ENCODE measurements at places on chromosomes 5 and 9.

GRCh38 chr5:178469975-178470759 lies 120.0 kb downstream of the COL23A1 start:
- no peak for DNase-seq

DNA sequence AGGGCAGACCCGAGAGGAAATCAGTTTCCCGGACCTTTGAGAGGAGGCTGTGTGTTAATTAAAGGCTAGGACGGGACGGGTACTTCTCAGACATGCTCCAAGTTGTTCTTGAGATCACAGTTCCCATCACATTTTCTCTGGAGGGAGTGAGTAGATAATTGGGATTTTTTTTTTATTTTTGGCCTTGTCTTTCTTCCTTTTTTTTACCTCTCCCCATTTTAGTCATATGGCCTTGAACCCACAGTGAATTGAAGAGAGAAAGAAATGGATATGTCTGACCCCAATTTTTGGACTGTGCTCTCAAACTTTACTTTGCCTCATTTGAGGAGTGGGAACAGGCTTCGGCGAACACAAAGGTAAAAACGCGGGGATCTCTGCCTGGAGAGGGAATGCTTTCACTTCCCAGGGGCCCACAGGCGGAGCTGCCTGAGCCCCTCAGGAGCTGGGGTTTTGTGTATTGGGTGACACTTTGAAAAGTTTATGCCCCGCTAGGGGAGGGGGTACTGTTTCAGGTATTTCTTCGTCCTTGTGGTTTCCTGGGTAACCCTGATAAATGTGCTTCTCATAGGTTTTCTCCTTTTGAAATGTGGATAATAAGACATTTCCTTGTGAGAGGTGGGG lies 191.8 kb downstream of the CD180 start:
- peak; percentile 32 for DNase-seq

GRCh38 chr5:150469718-150470469 lies 20.4 kb upstream of the RPS14 start:
- DNase-seq = no peak

- DNase-seq = no peak
Measured at GRCh38 chr5:152547202-152547601, 142.1 kb upstream of the NMUR2 start.

DNA sequence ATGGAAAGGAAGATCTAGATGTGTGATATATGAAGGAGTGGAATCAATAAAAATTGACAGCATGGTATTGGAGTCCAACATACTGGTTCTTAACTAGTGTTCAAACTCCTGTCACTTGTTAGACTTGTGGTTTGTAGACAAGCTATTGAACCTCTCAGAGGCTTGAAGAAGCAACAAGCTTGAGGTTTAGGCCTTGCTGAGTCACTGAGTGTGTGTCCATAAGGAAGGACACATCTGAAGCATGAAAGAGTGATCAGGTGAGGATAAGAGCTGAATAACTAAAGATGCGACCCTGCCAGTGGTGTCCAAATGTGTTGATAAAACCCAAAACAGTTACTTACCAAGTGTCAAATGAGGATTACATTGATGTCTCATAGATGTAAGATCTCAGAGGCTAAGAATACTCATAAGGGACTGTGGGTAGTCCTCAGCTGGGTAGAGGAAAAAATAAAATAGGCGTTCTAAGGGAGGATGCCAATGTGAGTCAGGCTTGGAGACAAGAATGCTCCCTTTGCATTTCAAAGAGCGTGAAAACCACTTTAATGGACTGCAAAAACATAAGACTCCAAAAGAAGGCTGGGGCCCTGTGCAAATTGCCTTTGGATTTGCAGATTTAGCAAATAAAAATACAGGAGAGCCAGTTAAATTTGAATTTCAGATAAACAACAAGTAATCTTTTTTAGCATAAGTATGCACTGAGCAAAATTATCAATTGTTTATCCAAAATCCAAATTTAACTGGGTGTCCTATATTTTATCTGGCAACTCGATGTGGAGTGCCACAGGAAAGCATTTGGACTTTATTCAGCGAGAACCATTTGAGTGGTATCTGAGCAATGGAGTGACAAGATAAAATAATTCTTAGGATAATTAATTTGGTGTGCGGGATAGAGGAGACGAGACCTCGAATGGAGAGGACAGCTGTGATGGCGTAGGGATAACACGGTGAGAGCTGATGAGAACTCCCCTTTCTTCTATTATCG lies 757.3 kb upstream of the WWC1 start:
- DNase-seq = no peak

GRCh38 chr9:94921092-94921471 lies 194.6 kb downstream of the AOPEP start:
- no peak for DNase-seq

DNA sequence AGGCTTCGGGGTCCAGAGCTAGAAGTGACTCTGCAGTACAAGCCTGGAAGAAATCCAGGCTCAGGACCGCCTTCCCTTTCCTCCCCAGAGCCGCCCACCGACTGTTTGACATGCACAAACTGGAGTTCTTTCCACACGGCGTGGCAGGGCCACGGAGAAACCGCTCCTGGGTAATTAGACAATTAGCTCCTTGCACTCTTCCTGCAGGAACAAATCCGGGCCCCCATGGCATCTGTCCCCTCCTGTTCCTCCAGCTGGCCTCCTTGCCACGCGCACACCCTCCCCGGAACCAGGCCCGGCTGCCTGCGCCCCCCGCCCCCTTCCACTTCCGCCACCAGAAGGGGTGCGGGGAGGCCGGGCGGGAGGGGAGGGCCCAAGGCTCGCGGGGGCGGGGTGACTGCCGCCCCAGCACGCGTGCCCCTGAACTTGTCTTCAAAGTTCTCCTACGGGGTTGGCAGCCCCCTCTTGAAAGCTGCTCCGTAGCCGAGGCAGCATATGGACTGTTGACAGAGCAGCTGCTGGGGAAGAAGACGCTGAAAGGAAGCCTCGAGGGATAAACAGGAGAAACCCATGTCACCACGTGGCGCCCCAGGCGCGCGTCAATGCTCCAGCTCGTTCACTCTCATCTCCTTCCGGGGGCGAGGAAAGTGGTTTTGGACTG lies 74.3 kb downstream of the SEC61B start:
- no peak for DNase-seq

- peak; percentile 17 for DNase-seq
Measured at GRCh38 chr5:960551-960950, 48.1 kb upstream of the NKD2 start.

- DNase-seq = no peak
Measured at GRCh38 chr5:151458314-151458713, 10.9 kb downstream of the SLC36A1 start.

DNA sequence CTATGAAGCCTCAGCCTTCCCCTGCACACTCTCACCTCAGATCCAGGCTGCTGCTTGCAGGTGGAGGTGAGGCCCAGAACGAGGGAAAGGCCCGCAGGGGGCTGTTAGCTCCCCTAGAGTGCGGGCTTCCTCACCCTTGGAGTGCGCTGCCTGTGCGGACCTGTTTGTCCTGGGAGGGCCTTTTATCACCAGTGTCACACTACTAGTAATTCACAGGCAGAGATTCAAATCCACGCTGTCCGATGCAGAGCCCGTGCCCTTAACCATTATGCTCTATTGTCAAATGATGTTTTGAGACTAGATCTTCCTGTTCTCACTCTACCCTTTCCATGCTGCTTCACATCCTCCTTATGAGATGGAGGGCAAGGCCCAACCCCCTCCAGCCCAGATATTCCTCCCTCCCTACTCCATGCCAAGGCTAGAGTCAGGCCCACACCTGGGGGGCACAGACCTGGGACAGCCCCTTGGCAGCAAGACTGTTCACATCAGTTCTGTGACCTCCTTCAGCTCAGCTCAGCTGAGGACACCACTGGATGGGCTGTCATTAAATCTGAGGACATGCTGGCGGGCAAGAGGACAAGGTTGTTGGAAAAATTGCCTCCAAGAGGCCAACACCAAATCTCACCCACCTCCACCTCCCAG lies 112.8 kb upstream of the SPOCK1 start:
- DNase-seq = no peak

DNA sequence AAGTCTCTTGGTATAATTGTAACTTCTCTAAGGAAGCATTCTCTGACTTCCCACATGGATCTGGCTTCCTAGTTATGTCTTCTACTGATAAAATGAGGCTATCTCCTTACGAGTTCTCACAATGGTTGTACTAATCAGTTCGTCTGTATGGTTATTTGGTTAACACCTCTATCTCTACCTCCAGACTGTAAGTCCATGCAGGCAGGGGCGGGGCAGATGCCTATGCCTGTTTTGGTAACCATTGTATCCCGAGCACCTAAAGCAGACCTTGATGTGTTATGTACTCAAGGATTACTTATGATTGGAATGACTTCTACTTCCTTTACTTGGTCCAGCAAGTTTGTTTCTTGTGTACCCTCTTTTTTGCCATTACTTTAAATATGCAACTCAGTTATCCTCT lies 125.0 kb upstream of the PITX1 start:
- no peak for DNase-seq

- no peak for DNase-seq
Measured at GRCh38 chr9:12705738-12706391, 12.7 kb downstream of the TYRP1 start.

DNA sequence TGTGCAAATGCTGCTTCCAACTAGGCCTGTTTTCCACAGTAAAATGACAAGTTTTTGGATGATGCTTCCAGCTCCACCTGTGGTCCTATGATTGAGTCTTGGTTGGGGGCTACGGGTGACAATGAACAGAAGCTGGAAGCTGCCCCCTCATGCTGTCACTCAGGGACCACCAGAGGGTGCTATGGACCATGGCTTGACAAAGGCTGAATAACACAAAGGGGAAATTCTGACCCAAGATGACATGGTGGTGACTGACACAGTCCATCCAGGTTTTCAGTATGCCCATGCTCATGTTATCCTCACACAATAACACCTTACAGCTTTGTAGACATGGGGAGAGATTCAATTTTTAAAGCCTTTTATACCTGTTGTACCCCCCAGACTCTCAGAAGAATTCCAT lies 23.9 kb upstream of the SAP30L start:
- peak; percentile 51 for DNase-seq

GRCh38 chr5:96984506-96985192 lies 48.8 kb downstream of the LNPEP start:
- DNase-seq = no peak

DNA sequence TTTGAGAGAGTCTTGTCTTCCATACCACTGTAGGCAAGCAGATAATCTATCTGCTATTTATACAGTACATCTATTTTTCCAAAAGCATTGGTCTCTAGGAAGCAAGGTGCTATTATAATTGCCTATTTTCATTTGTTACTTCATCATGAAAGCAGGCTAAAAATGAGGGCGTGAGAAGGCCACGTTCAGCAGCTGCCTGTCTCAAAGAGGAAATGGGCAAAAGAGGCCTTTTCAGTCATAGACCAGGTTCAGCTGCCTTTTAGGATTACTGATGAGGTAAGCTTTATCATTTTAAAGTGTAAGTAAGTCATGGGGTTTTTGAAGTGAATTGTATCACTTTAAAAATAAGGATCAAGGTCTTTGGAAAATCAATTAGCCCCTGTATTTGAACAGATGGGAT lies 1091.1 kb upstream of the DMAC1 start:
- no peak for DNase-seq

- no peak for DNase-seq
Measured at GRCh38 chr9:136965771-136966484, 11.4 kb upstream of the PTGDS start.
